ENCODE measurements at places on chromosomes 2 and 18. TPM values are rescaled to one million over a fixed set of nuclear protein-coding genes. Genes with fewer than 3 reads are reported as not detected.

Gene DSG1
- not detected for total RNA-seq

Gene ACTR1B
- 47.6 TPM for total RNA-seq

Gene CNNM3
- total RNA-seq: 9.0 TPM

Gene AMMECR1L
- 22.0 TPM for total RNA-seq

Gene FAM110C
- total RNA-seq: 1.4 TPM

Gene EVX2
- total RNA-seq: not detected

Gene NTSR2
- not detected for total RNA-seq

Gene SLC16A14
- total RNA-seq: 2.5 TPM

Gene ADGRF3
- total RNA-seq: 0.19 TPM

Gene SERPINB5
- not detected for total RNA-seq

Gene TTC27
- total RNA-seq: 19.1 TPM

All from mesenteric fat pad (tissue), 1 donor.